Stimulated activated naive CD4-positive, alpha-beta T cell treated with Interleukin-2 at 50 U/mL for 16 hours (primary cell): ENCODE measurements at places on chromosomes 1 and 21.

DNA sequence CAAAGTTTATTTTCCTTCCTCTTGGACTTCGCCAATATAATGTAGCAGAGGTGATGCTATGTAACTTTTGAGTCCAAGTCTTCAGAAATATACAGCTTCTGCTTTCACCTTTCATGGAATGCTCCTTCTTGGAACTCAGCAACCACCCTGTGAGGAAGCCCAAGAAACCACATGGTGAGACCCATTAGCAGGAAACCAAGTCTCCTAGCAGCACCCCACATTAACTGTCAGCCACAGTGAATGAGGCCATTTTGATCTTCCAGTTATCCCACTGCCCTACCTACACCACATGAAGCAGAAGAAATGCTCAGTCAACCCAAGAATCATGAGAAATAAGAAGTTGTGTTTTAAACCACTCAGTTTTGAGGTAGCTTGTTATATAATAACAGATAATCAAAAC, 58.2 kb downstream of the PAPPA2 start:
- DNase-seq: no peak

GRCh38 chr21:41250519-41250918, 66.1 kb upstream of the FAM3B start:
- DNase-seq: no peak

DNA sequence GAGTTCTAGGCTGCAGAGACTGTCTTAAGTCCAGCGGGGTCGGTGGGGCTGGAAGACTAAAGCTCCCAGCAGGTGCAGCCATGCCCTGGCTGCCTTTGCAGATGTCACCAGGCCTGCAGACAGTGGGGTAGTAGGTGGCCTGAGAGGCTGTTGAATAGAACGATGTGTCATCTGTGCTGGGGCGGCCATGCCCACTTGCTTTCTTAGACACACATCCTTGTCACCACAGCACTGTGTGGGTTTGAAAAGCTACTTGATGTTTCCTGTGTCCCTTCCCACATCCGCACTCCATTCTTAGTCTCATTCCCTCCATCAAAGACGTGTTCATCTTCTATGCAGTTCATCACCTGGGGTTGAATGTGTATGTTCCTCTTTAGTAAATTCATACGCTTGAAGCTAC, 184.5 kb upstream of the TMEM51 start:
- DNase-seq: peak; percentile 17

GRCh38 chr1:29186252-29186651, 4.6 kb upstream of the SRSF4 start:
- no peak for DNase-seq

DNA sequence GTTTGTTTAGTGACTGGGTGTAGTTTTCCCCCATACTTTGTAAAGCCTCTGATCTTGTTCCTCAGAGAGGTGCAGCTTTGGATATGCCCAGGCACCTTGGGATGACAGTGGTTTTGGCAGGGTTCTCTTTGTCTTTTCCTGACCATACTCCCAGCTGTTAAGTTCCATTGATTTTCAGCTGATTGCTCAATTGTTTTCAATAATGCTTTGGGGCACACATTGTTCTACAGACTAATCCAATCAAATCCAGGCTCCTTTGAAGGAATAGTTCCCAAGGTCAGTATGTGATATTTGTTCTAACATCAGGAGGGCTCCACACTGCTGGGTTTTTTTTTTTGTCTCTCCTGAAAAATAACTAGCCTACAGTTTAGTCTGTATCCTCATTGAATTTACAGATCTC, 24.8 kb downstream of the PPP2R5A start:
- DNase-seq: no peak

DNA sequence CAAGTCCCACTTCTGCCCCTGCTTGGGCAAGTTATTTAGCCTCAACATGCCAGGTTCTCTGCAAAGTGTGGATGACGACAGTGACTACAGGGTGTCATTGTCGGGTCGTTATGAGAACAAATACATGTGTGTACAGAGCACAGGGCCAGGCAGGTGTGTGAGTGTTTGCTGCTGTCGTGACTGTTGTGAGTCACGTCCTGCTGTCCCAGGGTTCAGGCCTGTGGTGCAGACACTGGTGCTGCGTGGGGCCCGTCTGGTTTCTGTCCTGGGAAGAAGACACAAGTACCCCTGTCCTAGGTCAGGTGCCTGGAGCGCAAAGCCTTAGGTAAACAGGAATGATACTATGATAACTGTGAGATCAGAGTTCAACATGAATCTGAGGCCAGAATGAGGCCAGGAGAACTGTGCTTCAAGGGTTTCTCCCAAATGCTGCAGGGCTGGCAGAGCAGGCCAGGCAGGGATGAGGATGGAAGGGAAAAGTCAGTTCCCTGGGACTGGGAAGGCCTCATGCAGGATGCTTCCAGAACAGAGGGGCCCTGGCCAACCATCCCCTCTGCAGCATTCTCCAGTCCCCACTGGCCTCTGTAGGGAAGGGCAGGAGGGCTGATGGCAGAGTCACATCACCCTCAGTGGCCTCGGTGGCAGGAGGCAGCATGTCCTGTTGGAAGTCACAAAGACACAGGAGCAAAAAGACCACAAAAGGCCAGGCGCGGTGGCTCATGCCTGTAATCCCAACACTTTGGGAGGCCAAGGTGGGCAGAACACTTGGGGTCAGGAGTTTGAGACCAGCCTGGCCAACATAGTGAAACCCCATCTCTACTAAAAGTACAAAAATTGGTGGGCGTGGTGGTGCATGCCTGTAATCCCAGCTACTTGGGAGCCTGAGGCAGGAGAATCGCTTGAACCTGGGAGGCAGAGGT, 15.7 kb downstream of the GPR157 start:
- DNase-seq: no peak

- DNase-seq: no peak
Measured at GRCh38 chr1:106022312-106022902, 1034.1 kb upstream of the PRMT6 start.

DNA sequence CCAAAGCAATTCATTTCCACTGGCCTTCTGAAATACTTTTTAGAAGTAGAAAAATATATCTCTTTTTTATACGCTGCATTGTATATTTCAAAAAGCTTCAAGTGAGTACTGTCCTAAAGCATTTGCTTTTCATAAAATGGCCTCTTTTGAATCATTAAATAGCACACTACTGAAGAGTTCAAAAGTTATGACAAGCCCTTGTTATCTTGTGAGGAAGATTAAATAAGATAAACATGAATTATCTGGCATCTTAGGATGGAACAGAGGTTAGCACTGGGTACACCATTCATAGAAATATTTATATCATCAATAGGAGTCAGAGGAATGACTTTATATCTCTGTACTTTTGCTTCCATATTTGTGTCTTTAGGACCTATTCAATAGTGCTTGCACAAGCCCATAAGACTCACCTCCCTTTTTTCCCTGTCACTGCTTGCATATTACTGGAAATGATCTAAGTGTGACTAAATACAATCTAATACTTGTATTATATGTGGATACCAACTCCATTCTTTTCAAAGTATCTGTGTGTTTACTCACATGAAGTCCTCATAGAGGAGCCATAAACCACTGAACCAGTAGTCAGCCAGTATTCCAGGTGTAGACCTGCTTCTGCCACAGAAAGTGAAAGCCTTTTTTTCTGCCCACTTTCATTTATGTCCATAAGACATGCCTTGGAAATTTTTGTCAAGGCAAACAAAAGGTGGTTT, 274.2 kb upstream of the C1orf105 start:
- DNase-seq: no peak

DNA sequence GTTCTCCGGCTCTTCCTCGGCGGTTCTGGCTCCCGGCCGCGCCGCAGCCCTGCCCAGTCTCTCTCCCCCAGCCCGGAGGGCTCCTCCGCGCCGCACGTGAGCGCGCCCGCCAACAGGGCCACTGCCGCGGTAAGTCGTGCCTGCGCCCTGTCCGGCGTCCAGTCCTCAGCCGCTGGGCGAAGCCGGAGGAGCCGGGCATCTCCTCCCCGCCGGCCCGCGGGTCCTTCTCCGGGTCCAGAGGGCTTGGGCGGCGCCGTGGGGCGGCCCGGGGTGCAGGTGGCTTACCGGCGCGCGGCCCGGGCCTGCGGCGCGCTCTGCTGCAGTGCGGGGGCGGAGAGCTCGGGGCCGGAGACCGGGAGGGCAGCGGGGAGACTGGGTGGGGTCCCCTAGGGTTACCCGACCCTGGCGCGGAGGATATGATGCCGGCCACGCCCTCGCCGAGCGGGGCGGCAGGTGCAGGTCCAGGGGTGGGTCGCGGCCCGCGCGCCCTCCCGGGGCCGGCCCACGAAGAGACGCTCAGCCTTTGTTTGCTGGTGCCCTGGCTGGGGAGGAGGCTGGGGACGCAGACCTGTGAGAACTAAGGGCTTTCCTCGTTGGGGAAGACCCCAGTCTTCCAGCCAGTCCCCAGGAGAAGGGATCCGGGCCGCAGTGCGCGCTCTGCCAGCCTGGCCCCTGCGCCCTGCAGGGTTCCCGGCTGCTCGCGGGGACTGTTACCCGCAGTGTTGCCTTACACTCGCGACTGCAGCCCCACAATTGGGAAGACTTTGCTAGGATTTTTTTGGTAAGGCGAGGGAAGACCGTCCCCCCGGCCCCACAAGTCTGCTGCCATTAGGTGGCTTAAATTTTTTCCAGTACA, at the start of gene DOP1B:
Gene DOP1B (plus strand): TSS at position 10 of the 856 bp plus-strand sequence. CDS start 7,910 bp downstream, outside the sequence.
- peak; percentile 37 for DNase-seq
